ENCODE measurements at places on chromosomes 6 and 20. TPM values are rescaled to one million over a fixed set of nuclear protein-coding genes. Genes with fewer than 3 reads are reported as not detected.

The CTCFL gene
- total RNA-seq: 0.07 TPM

The AIF1 gene
- 0.59 TPM for total RNA-seq

The CD40 gene
- 1.5 TPM for total RNA-seq

The MROH8 gene
- 4.8 TPM for total RNA-seq

The ANKRD66 gene
- 0.34 TPM for total RNA-seq

The LAMA2 gene
- total RNA-seq: 0.76 TPM

The THBS2 gene
- 4.2 TPM for total RNA-seq

The HSPA12B gene
- 0.10 TPM for total RNA-seq

The SLC22A16 gene
- not detected for total RNA-seq

The NR2E1 gene
- 0.26 TPM for total RNA-seq

The RALGAPA2 gene
- total RNA-seq: 28.1 TPM

The PRRT1 gene
- total RNA-seq: 2.7 TPM

The RBM39 gene
- 361 TPM for total RNA-seq

The ZSCAN31 gene
- total RNA-seq: 6.2 TPM

The SNRNP48 gene
- total RNA-seq: 21.5 TPM

The NMBR gene
- 0.22 TPM for total RNA-seq

The ZC2HC1B gene
- total RNA-seq: not detected

The SAMD5 gene
- total RNA-seq: 9.2 TPM

The RIPPLY2 gene
- 1.6 TPM for total RNA-seq

The SLC17A1 gene
- total RNA-seq: 1.2 TPM

The EDN3 gene
- total RNA-seq: 2.3 TPM

The KHDC1L gene
- total RNA-seq: 0.75 TPM
